ENCODE measurements at places on chromosomes 2 and 18.

- DNase-seq = no peak
Observed at GRCh38 chr2:200336980-200337615, 30.6 kb downstream of the SPATS2L start.

- no peak for DNase-seq
Observed at GRCh38 chr2:217827430-217828201, 175.2 kb downstream of the TNS1 start.

DNA sequence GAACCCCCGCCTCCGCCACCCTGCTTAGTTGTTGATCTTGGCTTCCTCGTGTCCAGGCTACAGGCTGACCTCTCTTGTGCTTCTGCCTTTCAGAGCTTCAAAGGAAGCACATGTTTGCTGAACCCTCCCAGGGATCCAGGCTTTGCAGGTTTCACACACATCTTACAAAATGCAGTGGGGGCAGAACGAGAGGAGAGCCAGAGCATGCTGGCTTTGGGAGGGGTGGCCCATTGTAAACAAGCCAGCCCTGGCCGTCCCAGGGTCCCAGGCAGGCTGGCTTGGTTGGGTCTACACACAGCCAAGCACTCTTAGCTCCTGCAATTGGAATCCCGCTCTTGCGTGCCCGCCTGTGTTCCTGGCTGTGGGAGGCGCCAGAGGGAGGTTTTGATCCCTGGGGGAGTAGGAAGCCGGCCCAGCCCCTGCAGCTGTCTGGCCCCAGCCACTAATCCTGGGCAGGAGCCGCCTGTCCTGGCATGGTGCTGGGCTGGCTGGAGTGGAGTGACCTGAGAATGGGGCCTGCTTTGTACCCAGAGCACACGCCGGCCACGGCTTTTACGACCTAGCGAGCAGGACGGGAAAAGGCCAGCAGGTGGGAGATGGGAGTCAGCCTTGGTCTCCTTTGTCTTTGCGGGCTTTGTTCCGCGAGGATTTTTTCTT is 53.9 kb downstream of the SH3BP4 start:
- DNase-seq = peak; percentile 16

GRCh38 chr18:51082571-51083267 is 52.7 kb downstream of the SMAD4 start:
- no peak for DNase-seq

GRCh38 chr2:16487686-16488085 is 177.9 kb downstream of the CYRIA start:
- peak; percentile 35 for DNase-seq

DNA sequence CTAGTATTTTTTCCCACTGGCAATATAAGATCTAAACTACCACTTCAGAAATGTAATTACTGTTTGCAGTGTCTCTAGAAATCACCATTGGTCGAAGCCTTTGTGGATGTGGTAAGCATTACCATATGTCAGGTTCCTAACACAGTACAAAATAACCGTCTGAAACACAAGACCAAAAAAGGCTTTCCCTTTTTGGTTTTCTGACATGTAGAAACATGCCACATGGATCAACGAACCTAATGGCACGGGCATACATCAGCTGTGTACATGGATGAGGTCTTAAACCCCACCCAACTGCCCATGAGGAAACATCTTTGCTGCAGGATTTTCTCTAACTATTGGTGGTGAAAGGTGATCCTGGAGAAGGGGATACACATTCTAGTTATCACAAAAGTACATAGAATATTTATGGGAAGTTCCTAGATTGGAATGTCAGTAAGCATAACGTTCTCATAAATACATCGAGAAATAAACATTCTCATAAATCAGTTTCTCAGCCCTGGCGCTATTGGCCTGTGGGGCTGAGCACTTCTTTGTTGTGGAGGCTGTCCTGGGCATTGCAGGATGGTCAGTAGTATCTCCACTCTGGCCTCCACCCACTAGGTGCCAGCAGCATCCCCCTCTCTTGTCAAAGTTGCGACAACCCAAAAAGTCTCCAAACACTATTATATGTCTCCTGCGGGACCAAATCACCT is 9.0 kb downstream of the VIT start:
- no peak for DNase-seq

DNA sequence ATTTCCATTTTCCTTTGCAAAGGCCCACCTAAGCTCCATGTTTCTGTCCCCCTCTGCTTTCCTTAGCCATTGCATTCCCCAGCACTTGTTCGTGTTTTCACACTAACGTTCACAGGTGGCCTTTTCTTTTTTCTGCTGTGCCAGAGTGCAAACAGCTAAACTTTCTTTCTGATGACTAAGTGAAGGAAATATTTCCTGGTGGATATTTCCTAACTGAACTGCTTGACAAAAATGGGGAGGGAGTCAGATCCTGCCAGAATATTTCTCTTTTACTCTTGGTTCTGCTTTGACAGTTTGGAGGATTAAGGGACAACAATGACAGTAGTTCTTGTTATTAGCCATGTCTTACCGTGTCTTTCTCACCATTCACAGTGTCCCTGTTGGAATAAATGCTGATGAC is 344.0 kb downstream of the ARHGAP15 start:
- DNase-seq = no peak

DNA sequence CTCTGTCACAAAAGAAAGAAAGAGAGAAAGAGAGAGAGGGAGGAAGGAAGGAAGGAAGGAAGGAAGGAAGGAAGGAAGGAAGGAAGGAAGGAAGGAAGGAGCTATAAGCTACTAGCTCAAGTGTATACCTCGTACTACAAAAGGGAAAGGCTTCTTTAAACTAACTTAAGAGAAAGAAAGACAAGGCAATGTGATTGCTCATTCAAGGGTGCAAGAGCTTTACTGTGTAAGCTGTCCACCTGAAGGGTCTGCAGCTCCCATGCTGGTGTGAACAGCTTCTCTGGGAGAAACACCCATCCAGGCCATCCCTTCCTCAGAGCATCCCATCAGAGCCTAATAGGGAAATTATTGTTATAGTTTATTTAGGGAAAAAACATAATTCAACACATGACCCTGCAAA is 286.1 kb upstream of the ID2 start:
- DNase-seq = no peak

DNA sequence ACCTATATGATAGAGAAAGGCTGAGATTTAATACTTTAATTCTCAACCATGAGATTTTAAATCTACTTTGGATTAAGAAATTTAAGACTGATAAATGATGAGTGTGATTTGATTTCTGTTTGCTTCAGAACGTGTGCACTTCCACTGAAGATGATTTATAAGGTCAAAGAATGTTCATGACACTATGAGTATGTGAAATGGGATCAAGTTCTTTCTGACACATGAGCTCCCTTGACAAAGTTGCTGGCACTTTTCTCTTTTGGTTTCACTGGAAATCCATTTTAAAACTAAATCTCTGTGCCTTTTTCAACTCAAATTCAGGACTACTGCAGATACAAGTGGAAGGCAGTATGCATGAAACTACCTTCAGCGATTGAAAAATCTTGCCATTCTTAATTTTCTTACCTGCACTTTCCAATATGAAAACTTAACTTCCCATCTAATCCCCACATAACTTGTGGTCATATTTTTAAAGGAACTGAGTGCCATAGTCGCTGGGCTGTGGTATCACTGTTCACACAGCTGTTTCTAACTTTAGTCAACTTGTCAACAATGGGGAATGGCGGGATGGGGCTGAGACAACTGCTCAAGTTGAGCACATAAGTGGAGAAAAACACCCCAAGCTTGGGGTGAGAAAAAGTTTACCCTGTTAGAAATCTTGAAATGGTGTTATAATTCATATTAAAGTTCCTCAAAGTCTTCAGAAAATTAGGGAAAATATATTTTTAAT is 51.8 kb upstream of the TTN start:
- no peak for DNase-seq

- DNase-seq = no peak
Observed at GRCh38 chr2:73979021-73979420, 5.7 kb upstream of the TET3 start.

- no peak for DNase-seq
Observed at GRCh38 chr2:64015898-64016297, 3.3 kb downstream of the VPS54 start.

- no peak for DNase-seq
Observed at GRCh38 chr2:125643585-125643984, 1012.4 kb upstream of the GYPC start.

DNA sequence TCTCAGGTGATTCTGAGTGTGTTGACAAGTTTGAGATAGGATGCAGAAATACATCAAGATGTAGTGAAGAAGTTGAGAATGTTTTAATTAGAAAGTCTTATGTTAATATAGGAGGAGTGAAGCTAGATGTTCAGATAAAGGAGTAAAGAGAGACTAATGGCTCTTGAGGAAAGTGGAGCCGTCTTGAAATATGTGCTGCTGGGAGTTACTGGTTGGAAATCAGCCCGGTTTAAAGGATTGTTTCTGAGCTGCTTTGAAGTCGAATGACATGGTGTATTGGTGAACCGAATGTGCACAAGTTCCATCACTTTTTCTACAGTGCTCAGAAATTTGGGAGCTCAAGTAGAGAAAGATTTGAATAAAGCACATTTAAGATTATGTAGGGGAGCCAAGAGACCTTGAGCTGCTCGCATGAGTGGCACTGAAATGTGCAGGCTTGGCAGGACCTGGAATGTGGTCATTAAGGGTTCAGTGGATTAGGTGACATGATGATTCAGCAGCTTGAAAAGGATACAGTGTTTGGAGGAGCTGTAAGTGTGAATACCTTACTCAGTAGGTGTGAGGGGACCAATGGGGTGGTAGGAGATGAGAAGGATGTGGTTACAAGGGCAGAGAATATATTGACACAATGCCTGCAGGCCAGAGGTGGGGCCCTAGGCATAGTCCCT is 68.6 kb downstream of the CAB39 start:
- DNase-seq = no peak

- DNase-seq = no peak
Observed at GRCh38 chr2:217069263-217070042, 209.6 kb upstream of the TNP1 start.

DNA sequence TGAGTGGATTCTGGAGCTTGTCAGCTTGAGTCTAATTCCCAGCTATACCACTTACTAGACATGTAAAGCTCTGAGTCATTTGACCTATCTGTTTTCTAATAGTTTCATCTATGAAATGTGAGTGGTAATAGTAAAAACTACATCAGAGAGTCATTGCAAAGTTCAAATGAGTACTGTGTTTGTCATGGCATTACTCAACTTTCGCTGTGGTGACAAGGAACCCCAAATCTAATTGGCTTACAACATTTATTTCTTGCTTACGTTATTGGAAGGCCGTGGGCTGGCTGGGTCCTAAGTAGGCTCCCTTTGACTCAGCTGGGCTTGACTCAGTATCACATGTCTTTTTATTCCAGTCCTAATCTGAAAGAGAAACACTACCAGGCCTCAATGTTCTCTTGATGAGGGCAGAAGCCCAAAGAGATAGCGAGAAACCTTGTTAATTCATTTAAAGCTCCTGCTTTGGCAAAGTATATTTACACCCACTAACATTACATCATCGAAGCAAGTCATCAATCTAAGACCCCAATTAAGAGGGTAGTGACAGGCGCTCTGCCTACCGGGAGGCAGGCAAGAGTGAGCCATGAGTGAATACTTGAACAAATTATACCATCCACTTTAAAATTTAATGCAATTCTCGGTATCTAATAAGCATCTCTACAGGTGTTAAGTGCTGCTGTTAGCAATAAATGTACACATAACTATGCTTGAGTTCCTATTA is 431.8 kb upstream of the SPHKAP start:
- DNase-seq = no peak

DNA sequence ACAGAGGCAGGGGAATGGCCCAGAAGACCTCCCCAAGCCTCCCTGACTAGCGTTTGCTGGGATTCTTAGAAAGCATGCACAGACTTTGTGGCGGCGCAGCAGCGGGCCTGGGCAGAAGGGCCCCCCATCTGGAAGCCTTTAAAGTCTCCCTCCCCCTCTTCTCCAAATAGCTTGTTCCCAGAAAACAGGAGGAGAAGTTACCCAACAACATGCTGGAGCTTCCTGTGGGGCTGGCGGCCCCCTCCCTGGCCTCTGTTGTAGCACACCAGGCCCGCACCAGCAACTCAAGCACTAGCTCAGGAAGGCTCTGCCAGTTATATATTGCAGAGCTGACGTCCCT is 334.8 kb downstream of the DYSF start:
- no peak for DNase-seq

- DNase-seq = no peak
Observed at GRCh38 chr18:77144451-77145118, 12.0 kb upstream of the MBP start.

DNA sequence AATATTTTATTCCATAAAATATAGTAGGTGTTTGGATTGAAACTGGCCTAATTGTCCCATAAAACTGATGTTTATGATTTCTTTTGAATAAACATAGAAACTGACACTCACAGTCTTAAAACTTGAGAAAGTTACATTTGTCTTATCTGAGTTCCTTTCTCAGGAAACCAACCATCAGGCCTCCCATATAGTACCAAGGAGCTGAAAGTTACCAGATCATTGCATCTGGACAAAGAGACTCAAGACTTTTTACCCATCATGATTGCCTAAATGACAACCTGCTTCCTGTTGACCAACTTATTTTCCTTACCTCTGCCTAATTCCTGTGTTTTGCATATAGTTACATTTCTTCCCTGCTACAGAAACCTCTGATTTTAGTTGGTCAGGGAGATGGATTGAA is 137.0 kb upstream of the XPO1 start:
- no peak for DNase-seq

DNA sequence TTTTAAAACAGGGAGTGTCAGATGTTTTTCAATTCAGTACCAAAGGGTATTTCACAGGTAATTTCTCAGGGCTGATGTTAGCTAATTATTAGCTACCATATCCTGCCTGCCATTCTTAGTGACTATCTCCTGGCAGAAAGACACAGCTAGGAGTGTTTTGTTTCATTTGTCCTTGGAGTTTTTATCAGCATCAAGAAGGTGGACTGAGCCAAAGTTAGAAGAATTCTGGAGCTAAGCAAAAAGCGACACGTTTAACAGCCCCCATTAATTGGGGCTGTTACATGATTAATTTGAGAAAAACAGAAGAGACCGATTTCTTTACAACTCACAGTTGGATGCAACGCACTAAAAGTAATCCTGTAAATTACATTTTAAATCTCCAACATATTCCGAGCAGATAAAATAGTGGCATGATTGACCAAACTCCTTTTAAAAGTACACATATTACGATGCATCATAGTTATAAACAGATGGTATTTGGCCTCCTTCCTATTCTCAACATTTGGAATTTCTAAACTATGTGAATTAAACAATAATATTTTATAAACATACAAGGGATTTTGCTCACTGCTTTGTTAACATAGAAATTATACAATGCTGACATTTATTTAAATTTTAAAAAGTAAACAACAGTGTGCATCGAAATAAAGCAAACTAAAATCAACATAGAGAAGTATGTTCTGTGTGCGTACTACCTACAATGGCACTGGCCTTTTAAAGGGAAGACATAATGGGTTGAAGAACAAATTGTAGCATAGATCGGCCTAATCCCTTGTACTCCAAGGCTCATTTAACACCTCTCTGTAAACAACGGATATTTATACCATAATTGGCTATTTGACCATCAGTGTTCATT is 585.1 kb downstream of the ZEB2 start:
- no peak for DNase-seq

GRCh38 chr2:159114835-159115234 is 146.4 kb downstream of the TANC1 start:
- DNase-seq = no peak

Measured in NCI-H1694 treated with DMSO at 0.1 percent for 48 hours (cell line).